Kidney capillary endothelial cell (primary cell): ENCODE measurements at places on chromosomes 7 and 10.

GRCh38 chr7:1193593-1194424, 33.8 kb upstream of the ZFAND2A start:
- peak; percentile 50 for DNase-seq

GRCh38 chr10:81969136-81969535, 94.1 kb downstream of the NRG3 start:
- no peak for DNase-seq

DNA sequence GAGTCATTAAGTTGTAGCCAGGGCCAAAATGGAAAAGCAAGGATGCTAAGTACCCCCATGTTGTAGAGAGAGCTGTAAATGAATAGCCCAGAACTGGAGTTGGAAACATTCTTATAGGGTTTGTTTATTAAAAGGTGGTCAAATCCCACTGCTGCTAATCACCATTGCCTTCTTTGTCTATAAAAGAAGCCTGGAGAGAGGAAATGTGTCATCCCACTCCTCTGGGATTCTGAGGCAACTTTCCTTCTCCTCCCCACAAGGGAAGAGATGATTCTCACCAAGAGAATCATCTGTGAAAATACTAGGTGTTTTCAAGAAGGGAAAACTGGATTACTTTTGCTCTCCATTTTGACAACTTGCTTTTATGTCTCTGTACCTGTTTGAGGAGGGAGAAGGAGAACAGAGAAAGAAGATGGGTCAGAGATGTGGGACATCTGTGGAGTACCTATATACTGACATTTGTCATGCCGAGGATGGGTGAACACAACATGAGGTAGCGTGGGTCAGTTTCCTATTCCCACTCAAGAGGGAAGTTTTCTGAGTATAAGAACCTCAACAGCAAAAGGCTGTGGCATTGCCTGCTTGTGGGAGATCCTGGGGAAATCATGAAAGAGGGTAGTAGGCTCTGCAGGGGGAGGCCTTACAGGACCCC, 262.2 kb downstream of the KIF20B start:
- no peak for DNase-seq

DNA sequence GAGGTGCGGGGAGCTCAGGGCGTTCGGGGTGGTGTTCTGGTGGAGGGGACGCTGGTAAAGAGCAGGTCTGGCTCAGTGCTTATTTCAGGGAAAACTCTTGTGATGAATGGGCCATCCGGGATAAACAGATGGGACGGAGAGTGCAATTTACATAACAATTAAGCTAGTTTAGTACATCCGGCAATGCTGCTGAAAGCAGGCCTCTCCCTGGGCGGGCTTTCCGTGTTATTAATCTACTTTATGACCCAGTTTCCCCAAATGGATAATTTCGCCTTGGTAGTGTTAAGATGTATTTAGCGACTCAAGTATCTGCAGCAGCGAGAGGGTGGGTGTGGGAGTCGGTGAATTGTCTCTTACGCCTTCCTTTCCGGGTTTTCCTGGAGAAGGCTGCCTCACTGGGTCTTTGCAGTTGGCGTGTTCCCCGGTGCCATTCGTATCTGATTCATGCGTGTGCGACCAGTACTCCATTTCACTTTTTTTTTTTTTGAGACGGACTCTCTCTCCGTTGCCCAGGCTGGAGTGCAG, 25.2 kb downstream of the FOXK1 start:
- peak; percentile 80 for DNase-seq

- DNase-seq: no peak
Observed at GRCh38 chr7:135282561-135283254, 49.1 kb downstream of the STRA8 start.

DNA sequence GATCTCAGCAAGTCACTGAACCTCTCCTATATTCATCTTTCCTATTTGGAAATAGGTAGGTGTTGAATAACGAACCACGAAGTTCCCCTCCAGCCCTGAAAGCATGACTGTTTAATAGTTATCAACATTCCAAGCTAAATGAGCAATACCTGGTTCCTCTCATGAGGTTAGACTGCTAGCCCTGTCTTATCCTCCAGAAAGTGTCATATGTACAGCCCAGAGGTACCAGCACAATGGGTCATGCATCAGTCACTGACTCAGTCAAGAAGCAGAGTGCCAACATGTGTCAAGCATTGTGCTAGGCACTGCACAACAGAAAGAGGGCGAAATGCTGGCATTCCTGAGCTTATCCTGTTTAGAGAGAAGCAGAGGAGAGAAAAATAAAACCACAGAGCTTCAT, 70.0 kb downstream of the AMPH start:
- no peak for DNase-seq

- DNase-seq: no peak
Observed at GRCh38 chr10:55369670-55370420, 568.8 kb upstream of the PCDH15 start.

GRCh38 chr10:43211030-43211429, 55.8 kb downstream of the RASGEF1A start:
- DNase-seq: no peak
